ENCODE measurements at places on chromosomes 2 and 18.

DNA sequence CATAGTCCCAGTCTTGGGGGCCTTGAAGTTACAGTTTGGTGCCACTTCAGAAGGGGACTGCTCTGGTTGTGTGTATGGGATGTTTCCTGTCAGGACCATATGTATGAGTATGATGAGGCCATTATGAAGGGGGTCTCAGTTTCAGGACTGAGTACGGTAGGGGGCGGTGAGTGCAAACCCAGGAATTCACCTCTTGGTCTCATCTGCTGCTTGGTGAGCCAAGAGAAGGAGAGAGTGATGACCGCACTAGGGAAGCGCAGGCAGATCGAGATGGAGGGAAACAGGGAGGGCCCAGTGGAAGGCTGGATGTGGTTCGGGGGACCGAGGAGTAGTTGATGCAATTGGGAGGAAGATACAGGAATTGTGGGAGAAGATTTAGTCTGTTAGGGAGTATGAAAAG is 28.5 kb downstream of the DCDC2C start:
- DNase-seq = no peak

DNA sequence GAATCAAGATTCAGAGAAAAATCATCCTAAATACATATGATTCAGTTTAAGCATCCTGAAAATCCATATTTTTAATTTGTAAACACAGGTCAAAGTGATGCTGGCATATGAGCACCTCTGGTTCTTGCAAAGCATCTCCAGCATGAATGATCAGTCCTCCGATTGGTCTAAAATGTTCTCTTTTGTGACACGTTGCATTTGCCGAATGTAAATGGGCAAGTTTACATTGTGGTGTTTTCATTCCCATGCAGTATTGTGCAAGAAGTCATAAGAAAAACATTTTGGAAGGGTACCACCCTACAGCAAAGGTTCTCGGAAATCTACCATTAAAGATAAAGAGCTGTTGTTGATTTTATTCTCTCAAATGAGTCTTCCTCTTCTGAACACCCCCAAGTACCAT is 108.0 kb upstream of the UNC80 start:
- DNase-seq = no peak

DNA sequence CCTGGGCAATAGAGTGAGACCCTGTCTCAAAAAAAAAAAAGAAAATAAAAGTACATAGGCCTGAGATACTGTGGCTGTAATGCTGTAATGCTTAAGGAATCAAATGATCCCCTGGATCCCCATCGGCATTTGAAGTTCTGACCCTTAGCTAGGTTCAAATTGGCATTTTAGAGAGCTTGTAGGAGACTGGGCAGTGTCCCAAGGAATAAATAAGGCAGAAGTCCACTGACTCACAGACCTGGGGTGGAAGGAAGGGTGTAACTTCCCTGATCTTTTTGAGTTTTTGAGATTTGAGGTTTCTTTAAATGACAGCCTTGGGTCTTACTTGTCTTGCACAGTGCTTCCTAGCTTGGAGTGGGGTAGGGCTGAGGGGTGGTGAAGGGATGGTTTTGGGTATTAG is 553.7 kb downstream of the SLC4A3 start:
- no peak for DNase-seq

DNA sequence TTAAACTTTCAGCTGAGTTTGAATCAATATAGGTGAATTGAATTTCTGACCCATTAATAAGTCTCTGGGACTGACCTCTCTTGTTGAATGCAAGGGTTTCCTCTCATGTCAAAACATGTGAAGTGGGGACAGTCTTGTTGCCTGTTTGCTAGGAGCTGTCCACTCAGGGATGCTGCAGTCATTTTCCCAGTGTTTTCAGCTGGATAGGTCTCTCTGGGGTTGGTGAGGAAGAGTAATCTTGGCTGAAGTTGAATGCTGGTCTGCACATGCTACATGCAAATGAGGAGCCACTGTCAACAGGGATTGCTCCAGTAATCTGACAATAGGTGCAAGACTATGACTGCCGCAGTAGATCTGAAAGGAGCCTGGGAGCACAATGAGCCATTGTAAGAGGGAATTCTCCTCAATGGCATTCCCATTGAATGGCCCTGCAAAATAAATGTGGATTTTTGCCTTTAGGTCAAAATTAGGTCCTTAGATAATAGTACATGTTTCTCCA is 34.1 kb upstream of the IL1RL1 start:
- DNase-seq = no peak

DNA sequence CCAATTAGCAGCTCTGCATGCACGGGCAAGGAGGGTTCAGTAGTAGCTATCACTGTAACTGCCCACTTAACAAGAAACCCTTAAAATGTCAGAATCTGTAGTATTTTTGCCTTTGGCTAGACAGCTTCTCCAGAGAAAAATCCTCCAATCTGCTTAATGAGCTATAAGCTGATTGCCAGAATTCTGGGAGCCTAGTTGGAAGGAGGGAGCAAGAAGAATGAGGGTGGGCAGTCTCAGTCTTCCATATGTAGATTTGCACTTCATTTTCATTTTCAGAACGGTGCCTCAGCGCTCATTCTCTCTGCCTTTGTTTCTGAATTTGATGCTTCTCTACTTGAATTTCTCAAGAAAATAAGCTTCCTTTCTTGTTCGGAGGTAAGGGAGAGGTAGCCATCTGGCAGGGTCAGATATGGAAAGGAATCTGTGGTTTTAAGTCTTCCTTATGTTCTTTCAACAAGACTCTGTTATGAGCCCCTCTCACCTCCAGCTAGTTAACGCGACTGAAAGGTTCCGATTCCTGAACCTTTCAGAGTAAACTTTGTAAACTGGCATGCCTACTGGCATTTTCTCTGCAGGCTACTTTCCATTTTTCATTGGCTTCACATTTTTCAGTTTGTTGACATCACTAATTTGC is 53.5 kb downstream of the HNRNPLL start:
- no peak for DNase-seq

- no peak for DNase-seq
Measured at GRCh38 chr2:220356076-220356475, 728.6 kb downstream of the SLC4A3 start.

GRCh38 chr2:100252811-100253698 is 69.2 kb downstream of the LONRF2 start:
- no peak for DNase-seq

DNA sequence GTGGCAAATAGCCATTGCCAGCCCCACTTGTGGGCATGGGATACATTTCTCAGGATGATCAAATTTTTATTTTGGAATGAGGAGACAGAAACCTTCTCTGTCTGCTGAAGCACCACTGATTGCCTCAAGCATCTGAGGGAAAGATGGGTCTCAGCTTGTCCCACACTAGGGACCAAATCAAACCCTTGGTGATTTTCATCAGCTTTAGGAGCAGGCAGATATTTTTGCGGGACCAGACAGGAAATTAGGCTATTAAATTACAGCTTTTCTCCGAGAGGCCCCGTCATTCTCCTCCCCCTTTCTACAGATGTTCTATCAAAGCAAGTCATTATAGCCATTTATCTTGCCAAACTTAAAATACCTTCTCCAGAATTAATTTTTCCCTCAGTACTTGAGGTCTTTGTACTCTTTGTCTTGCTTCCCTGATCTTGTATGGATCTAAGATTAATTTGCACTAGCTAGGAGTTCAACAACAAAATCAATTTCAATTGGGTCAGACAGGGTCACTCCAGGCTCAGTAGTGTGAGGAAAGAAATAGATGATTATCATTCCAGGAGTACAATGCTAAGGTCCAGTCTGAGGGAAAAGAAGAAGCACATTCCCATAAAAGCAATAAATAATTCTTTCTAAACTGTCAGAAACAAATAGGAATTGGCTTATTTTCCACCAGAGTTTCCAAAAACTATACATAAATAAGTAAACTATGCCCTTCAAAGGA is 818.1 kb upstream of the SOX11 start:
- DNase-seq = no peak

DNA sequence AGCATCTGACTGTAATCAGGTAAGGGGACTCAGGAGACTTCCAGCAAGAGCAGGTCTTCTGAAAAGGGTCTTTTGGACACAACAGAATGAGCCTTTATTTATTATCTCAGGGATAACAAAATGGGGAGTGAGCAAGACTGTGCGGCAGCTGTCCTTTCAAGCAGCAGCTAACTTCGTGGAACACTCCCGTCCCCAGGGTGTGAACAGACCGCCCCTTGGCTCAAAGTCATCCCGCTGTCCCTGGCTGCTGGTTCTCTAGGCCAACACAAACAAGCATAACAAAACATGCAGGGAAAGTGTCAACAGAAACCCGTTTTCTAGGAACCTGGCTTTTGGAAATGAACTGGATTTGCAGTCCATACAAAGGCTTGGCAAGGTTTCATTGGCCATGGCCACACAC is 787.9 kb upstream of the FANCL start:
- no peak for DNase-seq

- DNase-seq = no peak
Measured at GRCh38 chr2:119134775-119135174, 23.8 kb downstream of the C1QL2 start.

DNA sequence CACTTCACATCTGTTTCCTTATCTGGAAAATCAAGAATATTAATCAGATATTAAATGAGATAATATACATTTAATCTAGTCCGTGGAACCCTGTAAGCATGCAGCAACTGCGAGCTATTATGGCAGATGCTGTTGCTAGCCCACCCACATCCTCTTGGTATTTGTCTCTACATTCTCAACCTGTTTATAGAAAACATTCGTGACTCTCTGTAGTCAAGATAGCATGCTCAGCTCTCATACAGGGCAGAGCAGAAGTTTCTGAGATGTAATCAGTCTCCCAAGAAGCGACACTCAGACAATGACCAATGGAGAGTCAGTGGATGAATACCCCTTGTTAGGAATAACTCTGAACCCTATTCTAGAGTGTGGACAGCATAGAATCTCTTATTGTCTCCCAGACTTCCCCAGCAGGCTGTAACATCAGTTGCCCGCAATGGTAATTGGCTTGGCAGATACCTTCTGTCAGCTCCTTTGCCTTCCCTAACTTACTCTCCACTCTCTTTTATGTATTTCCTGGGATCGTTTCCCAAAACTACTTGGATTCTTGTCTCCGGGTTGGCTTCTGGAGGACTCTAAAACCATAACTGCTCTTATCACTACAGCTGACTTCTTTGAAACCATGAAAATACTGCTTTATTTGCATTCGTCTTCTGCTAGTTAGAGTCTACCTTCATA is 400.7 kb upstream of the TNP1 start:
- no peak for DNase-seq

DNA sequence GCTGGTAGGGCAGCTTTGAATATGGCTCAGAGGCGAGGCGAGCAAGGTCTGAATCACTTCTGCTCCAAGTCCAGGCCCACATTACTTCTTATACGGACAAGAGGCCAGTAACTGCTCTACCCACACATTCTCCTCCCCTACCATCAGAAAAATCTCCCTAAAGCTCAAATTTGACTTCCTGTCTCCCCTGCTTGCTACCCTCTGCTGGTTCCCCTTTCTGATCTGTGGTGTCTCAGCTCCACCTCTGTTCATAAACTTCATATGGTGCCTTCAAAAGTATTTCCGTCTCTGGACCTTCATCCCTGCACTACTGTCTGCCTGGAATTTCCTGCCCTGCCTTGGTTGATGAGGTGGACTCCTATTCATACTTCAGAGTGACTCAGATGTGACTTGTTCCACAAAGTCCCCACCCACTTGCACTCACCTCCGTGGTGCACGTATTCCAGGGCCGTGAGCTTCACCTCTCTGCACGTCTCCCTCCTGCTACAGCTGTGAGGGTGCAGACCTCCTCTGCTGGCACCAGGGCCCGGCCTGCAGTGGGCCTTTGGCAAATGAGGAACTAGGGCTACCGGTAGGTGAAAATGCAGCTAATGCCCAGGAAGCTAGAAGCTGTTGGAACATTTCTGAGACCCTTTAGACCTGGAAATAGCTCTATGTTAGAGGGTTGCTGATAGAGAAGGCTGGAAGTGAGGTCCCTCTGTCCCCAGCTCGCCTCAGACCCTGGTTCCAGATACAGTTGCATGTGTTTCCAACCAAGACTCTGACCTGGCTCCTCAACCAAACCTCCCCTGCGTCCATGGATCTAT is 24.6 kb upstream of the KCMF1 start:
- peak; percentile 96 for DNase-seq

Measured in LoVo (cell line).